Effector memory CD4-positive, alpha-beta T cell (primary cell): ENCODE measurements at places on chromosomes 13 and 19.
A peak's percentile ranks its signal among the peaks of the same experiment; 100 is the strongest.

GRCh38 chr13:67946131-67946530 is 716.0 kb upstream of the PCDH9 start:
- no peaks in the 10 kb centered on the region for H3K4me1 ChIP-seq
- no peak overlapping the region for H3K27ac ChIP-seq
- no peaks in the 10 kb centered on the region for H3K36me3 ChIP-seq
- no peak for DNase-seq
- H3K27me3 ChIP-seq, result no peaks in the 10 kb centered on the region

DNA sequence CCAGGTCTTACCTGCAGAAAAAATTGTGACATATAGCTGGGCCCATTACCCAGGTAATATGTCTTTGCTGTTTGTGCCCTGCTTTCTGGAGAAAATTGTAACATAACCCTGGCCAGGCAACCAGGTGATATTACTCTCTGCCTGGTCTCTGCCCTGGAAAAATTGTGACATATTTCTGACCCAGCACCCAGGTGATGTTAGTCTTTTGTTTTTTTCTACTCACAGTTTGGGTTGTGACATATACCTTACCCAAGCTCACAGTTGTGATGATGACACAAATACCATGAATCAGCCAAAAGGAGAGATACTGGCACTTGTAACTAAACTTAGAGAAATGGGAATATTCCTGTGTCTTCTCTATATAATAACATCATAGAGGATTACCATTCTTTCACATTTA is 6.5 kb upstream of the ZNF726 start:
- H3K4me1 ChIP-seq, result no peaks in the 10 kb centered on the region
- no peaks in the 10 kb centered on the region for H3K36me3 ChIP-seq
- H3K27me3 ChIP-seq, result no peaks in the 10 kb centered on the region
- no peak overlapping the region for H3K4me3 ChIP-seq

- no peak overlapping the region for H3K4me3 ChIP-seq
- no peaks in the 10 kb centered on the region for H3K36me3 ChIP-seq
- H3K27me3 ChIP-seq, result no peaks in the 10 kb centered on the region
- no peak overlapping the region for H3K27ac ChIP-seq
- no peak for DNase-seq
Measured at GRCh38 chr13:99064624-99065234, 86.9 kb upstream of the DOCK9 start.

- no peak overlapping the region for H3K4me3 ChIP-seq
- H3K36me3 ChIP-seq, result no peaks in the 10 kb centered on the region
- no peak overlapping the region for H3K27ac ChIP-seq
- DNase-seq, result no peak
- no peaks in the 10 kb centered on the region for H3K27me3 ChIP-seq
- H3K4me1 ChIP-seq, result no peaks in the 10 kb centered on the region
Measured at GRCh38 chr13:45456196-45456972, 8.4 kb upstream of the COG3 start.

DNA sequence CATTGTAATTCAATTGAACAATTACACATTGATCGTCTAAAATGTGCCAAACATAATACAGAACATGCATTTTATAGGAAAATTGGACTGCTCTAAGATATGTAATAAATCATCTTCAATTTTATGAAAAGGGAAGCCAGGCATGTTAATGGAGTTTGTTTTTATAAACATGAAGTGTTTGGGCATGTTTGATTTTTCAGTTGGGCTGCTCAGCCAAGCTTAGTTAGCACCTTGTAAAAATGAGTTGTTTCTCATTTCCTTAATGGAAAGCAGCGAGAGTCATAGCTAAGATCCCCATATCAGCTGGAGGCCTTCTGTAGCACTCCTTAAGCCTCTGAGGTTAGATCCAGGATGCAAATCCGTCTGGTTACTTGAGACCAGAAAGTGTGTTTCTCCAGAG is 422.3 kb downstream of the SPRY2 start:
- no peaks in the 10 kb centered on the region for H3K36me3 ChIP-seq
- H3K4me1 ChIP-seq, result no peaks in the 10 kb centered on the region
- no peak for DNase-seq

DNA sequence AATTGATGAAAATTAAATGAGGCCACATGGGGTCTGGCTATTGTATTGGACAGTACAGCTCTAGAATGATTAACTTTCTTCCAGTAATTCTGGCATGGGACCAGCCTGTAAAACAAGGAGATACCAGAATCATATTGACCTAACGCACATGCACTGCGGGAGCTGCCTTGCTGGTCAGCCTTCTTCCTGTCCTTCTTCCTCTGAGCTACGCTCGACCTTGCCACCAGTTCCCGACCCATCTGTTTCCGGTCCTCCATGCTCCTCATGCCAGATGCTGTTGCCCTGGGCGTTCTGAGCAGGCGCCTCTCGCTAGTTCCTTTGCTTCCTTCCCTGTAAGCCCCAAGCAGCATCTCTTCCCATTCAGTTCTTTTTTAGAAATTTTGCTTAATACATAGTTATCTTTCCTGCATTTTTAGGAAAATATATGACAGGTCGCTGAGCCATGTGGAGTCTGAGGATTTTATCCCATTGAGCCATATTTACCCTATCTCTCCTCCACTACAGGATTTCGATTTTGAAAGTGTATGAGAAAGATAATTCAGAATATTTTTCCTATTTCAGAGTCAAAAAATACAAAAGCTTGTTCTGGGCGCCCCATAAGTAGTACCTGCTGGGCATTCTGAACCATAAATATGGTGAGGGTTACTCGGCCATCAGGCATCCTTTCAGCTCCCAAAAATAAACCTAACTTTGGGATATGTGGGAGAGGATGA is 38.6 kb downstream of the TNFRSF19 start:
- no peak for DNase-seq
- H3K27me3 ChIP-seq, result no peaks in the 10 kb centered on the region
- H3K4me1 ChIP-seq, result no peaks in the 10 kb centered on the region

- H3K4me1 ChIP-seq, result peaks cover 22% of the 10 kb centered on the region
- no peaks in the 10 kb centered on the region for H3K36me3 ChIP-seq
- H3K27ac ChIP-seq, result no peak overlapping the region
Measured at GRCh38 chr19:16458391-16459341, 13.1 kb downstream of the EPS15L1 start.

DNA sequence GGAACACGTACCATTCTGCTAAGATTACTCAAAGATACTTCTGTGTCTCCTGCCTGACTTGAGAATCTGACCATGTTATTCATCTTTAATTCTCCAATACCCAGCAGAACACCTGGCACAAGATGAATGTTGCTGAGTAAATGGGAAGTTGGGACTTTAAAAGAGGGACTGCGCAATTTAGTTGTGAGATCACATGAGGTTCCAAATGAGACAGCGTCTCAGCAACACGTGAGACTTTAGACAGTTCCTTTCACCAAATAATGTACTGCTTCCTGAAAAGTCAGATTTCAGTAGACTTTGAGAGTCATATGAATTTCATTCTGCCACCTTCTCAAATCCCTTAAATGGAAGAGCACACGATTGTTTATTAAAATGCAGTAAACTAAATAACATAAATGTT is 36.7 kb downstream of the DOCK9 start:
- no peak for DNase-seq
- H3K4me3 ChIP-seq, result no peak overlapping the region
- H3K36me3 ChIP-seq, result no peaks in the 10 kb centered on the region
- no peaks in the 10 kb centered on the region for H3K4me1 ChIP-seq
- H3K27ac ChIP-seq, result no peak overlapping the region

GRCh38 chr19:33621811-33622504 is at the start of gene CHST8:
TSS of gene CHST8 (plus strand) at chr19:33621953. CDS start at chr19:33689262, 67,309 bp downstream.
- H3K36me3 ChIP-seq, result no peaks in the 10 kb centered on the region
- no peak within 1 kb of the TSS for H3K27ac ChIP-seq
- no peak within 1 kb of the TSS for H3K4me3 ChIP-seq
- H3K27me3 ChIP-seq, result peaks cover 13% of the 10 kb centered on the region
- no peak for DNase-seq

GRCh38 chr19:22783651-22784410 is at the start of gene ZNF99:
TSS of gene ZNF99 (minus strand) at chr19:22784151. CDS start at chr19:22784016, 135 bp downstream.
- no peaks in the 10 kb centered on the region for H3K27me3 ChIP-seq
- no peak within 1 kb of the TSS for H3K4me3 ChIP-seq
- no peaks in the 10 kb centered on the region for H3K4me1 ChIP-seq
- H3K36me3 ChIP-seq, result no peaks in the 10 kb centered on the region
- no peak for DNase-seq

- no peak for DNase-seq
- H3K27ac ChIP-seq, result no peak overlapping the region
- no peak overlapping the region for H3K4me3 ChIP-seq
- no peaks in the 10 kb centered on the region for H3K36me3 ChIP-seq
- no peaks in the 10 kb centered on the region for H3K27me3 ChIP-seq
Measured at GRCh38 chr13:49042476-49042875, 66.8 kb downstream of the FNDC3A start.

- H3K27ac ChIP-seq, result no peak overlapping the region
- peaks cover 20% of the 10 kb centered on the region for H3K27me3 ChIP-seq
- peak; percentile 31 for DNase-seq
- peaks cover 19% of the 10 kb centered on the region for H3K4me1 ChIP-seq
- no peaks in the 10 kb centered on the region for H3K36me3 ChIP-seq
Measured at GRCh38 chr13:57629821-57630235, 1.7 kb upstream of the PCDH17 start.

GRCh38 chr19:17848595-17849292 is 962 bp upstream of the JAK3 start:
- no peak for DNase-seq
- no peaks in the 10 kb centered on the region for H3K27me3 ChIP-seq
- peaks cover 7% of the 10 kb centered on the region for H3K36me3 ChIP-seq
- H3K4me3 ChIP-seq, result no peak overlapping the region
- peak overlapping the region; percentile 96 for H3K27ac ChIP-seq
- H3K4me1 ChIP-seq, result peaks cover 62% of the 10 kb centered on the region

DNA sequence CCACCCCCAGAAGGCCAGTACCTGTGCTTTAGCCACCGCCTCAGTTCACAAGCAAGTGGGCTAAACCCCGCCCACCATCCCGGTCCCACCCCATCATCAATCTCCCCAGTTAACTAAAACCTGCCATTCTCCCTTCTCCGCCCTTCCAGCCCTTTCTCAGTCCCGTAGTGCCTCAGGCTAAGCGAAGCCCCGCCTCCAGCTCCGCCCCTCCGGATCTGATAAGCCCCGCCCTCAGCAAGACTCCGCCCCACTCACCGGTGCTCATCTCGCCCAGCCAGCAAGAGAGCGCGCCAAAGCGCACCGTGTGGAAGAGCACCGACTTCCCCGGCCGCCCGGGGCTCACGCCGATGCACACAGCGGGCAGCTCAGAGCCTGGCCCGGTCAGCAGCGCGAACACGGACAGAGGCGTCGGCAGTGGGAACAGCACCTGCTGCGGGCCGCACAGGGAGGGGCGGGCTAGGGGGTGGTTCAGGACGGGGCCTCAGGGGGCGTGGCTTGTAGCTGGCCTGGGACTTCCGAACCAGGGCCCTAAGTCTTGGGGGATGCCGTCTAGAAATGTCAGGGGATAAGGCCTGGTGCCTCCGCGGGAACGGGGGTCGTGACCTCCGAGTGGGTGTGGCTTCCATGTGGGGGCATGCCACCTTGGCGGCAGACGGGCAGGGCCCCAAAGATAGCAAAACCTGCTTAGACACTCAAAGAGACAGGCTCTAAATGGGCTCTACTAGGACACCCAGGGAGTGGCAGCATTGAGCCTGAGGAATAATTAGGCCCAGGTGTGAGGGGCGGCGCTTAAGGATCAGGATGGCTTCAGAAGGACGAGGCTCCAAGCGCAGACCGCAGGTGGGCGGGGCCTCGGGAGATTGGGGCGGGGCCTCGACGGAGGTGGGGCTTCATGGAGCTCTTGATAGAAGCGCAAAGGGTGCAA is 21.4 kb downstream of the MAP4K1 start:
- H3K27ac ChIP-seq, result no peak overlapping the region
- H3K4me1 ChIP-seq, result no peaks in the 10 kb centered on the region
- no peaks in the 10 kb centered on the region for H3K27me3 ChIP-seq
- no peak for DNase-seq
- H3K36me3 ChIP-seq, result peaks cover 51% of the 10 kb centered on the region

GRCh38 chr13:46354156-46355087 is 32.6 kb downstream of the RUBCNL start:
- H3K4me1 ChIP-seq, result no peaks in the 10 kb centered on the region
- H3K27ac ChIP-seq, result no peak overlapping the region
- no peaks in the 10 kb centered on the region for H3K27me3 ChIP-seq
- no peaks in the 10 kb centered on the region for H3K36me3 ChIP-seq

GRCh38 chr13:44573790-44574465 is 2.2 kb downstream of the TSC22D1 start:
- no peak for DNase-seq
- H3K36me3 ChIP-seq, result no peaks in the 10 kb centered on the region
- H3K27ac ChIP-seq, result no peak overlapping the region
- H3K4me3 ChIP-seq, result no peak overlapping the region

DNA sequence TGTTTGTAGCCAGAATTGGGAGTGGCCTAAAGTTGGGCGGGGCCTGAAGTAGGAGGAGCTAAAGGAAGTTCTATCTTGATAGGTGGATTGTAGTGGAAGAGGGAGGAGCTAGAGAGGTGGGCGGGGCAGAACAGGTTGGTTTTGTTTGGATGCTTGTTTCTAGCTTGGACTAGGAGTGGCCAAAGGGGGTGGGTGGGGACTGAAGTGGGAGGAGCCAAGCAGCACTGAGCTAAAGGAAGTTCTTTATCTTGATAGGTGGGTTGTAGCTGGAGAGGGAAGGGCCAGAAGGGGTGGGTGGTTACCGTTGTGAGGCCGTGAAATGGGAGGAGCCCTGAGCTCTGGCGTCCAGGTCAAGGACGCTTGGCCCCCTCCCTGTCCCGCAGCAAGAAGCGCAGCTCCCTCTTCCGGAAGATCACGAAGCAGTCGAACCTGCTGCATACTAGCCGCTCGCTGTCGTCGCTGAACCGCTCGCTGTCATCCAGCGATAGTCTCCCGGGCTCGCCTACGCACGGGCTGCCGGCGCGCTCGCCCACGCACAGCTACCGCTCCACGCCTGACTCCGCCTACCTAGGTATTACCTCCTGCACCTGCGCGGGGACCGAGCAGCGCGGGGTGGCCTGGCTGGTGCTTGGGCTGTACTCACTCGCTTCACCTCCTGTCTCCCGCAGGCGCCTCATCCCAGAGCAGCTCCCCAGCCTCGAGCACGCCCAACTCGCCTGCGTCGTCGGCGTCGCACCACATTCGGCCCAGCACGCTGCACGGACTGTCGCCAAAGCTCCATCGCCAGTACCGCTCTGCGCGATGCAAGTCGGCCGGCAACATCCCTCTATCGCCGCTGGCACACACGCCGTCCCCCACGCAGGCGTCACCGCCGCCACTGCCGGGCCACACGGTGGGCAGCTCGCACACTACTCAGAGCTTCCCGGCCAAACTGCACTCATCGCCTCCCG is 8.0 kb downstream of the DNASE2 start:
- no peaks in the 10 kb centered on the region for H3K27me3 ChIP-seq
- H3K4me1 ChIP-seq, result no peaks in the 10 kb centered on the region
- H3K4me3 ChIP-seq, result no peak overlapping the region
- no peak overlapping the region for H3K27ac ChIP-seq

- no peaks in the 10 kb centered on the region for H3K4me1 ChIP-seq
- no peaks in the 10 kb centered on the region for H3K36me3 ChIP-seq
- DNase-seq, result no peak
- no peak overlapping the region for H3K27ac ChIP-seq
- no peak overlapping the region for H3K4me3 ChIP-seq
Measured at GRCh38 chr13:86003029-86003428, 203.8 kb upstream of the SLITRK6 start.

- peak overlapping the region; percentile 60 for H3K4me3 ChIP-seq
- peaks cover 9% of the 10 kb centered on the region for H3K36me3 ChIP-seq
- H3K27me3 ChIP-seq, result no peaks in the 10 kb centered on the region
- peak; percentile 85 for DNase-seq
- peaks cover 69% of the 10 kb centered on the region for H3K4me1 ChIP-seq
Measured at GRCh38 chr19:39402346-39403300, 4.0 kb upstream of the ZFP36 start.
